ENCODE measurements at places on chromosomes 6 and 20.
A peak's percentile ranks its signal among the peaks of the same experiment; 100 is the strongest.

DNA sequence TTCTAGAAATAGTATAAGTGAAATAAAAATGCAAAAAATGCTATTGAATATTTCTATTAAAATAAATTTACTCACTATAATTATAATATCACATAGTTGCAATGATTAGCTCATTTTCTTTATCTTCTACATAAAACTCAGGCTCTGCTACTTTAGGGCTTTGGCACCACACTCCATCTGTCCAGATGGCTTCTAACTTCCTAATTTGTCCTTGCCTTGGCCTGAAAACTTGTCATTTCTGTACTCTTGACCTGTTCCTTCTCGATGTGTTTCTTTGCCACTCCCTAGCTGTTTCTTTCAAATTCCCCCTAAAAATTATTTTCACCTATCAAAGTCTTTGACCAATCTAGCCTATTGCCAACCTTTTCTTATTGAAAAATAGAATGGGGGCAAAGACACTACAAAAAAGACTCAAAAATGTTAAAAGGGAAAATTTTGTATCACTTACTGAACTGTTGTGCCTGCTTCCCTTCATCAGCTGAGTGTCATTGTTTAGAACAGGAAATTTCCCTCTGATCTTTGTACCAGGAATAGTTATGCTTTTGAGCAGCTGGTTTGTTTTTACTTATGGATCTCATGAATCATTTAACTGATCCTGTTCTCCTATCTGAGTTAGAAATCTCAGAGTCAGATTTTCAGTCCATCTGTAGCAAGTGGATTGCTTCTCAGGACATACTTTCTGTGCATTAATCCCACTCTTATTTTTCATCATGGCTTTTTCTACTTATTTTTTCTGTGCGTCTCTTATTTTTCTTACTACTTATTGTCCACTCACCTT lies 279.2 kb upstream of the CNR1 start:
- no peak for DNase-seq

- no peak for DNase-seq
Measured at GRCh38 chr20:19885939-19886660, 128.0 kb downstream of the RIN2 start.

DNA sequence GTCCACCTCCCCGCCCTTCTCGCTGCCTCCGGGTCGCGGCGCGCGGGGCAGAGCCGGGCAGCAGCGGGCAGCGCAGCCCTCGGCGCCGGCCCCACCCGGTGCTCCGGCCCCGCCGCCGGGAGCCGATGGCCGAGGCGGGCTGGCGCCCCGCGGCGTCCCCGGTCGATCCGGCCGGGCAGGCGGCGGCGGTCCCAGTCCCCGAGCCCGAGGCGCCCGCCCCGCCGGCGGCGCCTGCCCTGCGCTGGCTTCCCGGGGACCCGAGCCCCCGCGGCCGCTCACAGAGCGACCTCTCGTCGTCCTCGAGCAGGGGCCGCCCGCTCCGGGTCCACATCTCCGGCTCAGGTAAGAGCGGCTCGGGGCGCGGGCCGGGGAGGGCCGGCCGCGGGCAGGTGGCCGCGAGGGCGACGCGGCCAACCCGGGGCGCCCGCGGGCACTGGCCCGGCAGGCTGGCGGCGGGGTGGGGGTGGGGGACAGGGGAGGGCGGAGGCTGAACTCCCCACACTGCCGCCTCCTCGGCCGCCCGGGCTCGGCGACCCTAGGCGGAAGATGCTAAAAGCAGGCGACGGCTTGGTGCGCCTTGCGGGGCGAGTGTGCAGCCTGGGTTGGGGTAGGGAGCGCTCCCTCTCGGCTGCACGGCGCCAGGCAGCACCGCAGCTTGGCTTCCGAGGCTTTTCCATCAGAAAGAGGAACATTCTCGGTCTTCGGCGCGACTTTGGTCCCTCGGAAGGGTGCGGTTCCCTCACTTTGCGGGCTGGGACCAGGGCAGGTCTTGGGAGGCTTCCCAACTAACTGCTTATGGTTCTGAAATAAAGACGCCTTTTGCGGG lies 25.6 kb upstream of the FUCA2 start:
- peak; percentile 37 for DNase-seq

- no peak for DNase-seq
Measured at GRCh38 chr6:128554302-128554701, 33.9 kb upstream of the PTPRK start.

GRCh38 chr6:92564376-92564775 lies 855.0 kb downstream of the EPHA7 start:
- no peak for DNase-seq

DNA sequence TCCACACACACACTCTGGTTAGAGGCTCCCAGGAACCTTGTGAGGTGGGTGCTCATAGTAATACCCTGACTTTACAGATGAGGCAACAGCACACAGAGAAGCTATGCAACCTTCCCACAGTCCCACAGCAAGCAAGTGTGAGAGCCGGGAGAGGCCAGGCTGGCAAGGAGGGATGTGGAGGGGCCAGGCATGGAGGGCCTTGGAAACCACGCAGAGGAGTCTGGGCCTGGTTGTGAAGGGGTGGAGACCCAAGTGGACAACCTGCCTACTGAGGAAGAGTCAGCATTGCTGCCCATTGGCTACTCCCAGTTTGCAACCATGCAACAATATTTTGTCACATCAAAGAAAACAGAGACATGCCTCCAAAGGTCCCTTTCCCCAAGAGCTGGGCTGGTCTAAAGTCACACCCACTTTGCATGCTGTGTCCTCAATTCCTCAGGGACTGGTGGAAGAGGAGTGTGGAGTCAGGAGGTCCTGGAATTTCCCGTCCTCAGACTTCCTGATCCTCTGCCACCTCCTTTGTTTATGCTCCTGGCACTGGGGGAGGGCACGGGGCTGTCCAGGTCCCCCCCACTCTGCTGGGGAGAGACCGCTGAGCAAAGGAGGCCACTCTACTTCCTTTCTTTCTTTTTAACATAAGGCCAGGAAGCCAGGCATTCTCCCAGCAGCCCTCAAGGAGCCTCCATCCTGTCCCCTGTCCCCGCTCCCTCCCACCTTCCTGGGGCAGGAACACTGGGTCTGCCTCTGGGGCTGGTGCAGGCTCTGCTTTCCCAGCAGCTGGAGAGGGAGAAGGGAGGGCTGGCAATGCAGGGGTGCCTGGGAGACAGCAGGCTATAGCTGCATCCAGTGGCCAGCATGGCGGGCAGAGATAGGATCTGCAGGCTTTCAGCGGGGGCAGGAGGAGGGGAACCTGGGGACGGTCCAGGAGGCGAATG lies 68.3 kb downstream of the NOL4L start:
- DNase-seq = no peak

DNA sequence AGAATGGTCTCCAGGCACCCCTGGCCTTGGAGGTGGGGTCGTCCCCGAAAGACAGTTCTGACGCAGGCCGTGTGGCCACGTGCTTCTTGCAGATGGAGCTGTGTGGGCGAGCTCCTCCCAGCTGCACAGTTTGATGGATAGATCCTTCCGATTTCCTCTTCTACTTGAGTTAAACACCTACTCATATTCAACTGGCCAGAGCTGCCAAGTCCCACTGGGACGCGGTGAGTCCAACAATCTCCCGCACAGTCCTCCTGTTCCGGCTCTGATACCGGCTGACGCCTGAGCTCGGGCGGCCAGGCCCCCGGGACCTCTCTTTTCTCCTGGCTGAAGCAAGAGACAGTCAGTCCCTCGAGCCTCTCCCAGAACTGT lies 57.9 kb upstream of the DACT2 start:
- DNase-seq = no peak

GRCh38 chr20:20459726-20460125 lies 91.8 kb downstream of the INSM1 start:
- DNase-seq = no peak

GRCh38 chr6:101276066-101276465 lies 117.4 kb upstream of the GRIK2 start:
- no peak for DNase-seq

GRCh38 chr6:137430954-137431353 lies 63.2 kb downstream of the OLIG3 start:
- no peak for DNase-seq

GRCh38 chr20:52103913-52104545 lies 87.5 kb downstream of the ZFP64 start:
- DNase-seq = no peak

- no peak for DNase-seq
Measured at GRCh38 chr6:57134954-57135353, 37.2 kb upstream of the BAG2 start.

DNA sequence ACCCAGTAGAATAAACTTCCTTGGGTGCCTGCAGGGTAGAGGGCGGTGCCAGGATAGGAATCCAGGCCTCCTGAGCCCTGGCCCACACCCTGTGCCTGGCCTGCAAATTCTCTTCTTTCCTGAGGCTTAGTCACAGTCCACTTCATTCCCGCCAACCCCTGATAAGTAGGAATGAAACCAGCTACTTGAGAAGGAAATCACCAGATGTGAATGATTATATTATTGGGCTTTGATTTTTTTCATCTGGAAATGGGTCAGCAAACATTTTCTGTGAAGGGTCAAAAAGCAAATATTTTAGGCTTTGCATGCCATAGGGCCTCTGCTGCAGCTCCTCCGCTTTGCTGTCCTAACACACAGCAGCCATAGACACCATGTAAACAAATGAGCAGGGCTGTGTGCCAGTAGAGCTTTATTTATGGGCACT lies 50.2 kb downstream of the STK35 start:
- no peak for DNase-seq

DNA sequence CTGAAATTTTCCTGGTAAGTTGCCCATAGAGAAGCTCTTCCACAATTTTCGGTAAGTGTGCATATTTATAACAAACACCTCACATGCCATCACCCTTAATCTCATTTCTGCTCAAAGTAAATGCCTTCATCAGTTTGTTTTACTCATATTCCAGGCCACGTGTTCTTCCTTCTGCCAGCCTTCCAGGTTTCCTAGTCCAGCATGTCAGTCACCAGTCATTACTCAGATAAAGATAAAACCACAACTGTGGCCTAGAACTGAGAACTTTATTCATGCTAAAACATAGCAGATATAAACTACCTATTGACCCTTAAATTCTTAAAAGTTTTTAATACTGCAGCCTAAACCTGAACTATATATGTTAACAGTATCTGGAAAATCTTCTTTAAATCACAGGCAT lies 149.5 kb upstream of the SLC22A16 start:
- DNase-seq = no peak

GRCh38 chr6:104784884-104785283 lies 74.8 kb downstream of the HACE1 start:
- no peak for DNase-seq

GRCh38 chr20:34834459-34834893 lies 9.0 kb upstream of the NCOA6 start:
- DNase-seq = no peak

DNA sequence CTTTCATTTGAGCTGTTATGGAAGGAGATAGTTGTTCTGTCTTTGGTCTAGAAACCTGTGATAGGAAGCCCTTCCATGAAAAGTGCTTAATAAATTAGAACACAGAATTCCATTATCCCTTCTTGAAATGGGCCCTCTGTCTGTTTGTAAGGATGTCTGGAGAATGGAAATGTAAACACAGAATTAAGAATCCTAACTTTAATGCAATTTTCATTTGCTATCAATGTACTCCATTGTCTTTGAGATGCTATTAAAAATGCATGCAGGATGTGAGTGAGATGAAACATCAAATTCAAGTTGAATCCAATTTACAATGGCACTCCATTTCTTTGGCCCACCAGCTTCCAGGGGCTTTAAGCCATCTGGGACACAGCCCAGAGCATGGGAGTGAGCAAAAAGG lies 13.9 kb upstream of the AARS2 start:
- DNase-seq = no peak

DNA sequence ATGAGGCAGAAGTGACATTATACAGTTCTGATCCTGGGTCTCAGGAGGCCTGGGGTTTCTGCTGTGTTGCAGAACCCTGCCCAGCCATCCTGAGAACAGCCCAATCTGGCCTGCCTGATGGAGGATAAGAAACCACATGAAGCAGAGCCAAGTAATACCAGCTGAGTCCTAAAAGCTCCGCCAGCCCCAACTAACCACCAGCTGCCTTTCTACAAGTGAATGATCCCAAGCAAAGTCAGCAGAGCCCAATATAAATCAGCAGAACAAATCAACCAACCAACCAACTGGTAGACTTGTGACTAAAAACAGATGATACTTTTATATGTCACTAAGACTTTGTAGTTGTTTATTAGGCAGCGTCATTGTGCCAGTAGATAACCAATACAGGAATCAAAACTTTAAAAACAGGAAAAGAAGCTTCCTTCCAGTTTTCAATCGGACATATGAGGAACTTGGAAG lies 52.1 kb downstream of the SNX5 start:
- no peak for DNase-seq

- DNase-seq = no peak
Measured at GRCh38 chr6:138544501-138544900, 45.2 kb upstream of the NHSL1 start.

- no peak for DNase-seq
Measured at GRCh38 chr6:36312854-36313648, 23.6 kb downstream of the BNIP5 start.

GRCh38 chr20:63765902-63766301 lies 26.3 kb downstream of the SLC2A4RG start:
- DNase-seq = no peak

GRCh38 chr6:14681699-14682487 lies 564.0 kb upstream of the JARID2 start:
- DNase-seq = no peak

DNA sequence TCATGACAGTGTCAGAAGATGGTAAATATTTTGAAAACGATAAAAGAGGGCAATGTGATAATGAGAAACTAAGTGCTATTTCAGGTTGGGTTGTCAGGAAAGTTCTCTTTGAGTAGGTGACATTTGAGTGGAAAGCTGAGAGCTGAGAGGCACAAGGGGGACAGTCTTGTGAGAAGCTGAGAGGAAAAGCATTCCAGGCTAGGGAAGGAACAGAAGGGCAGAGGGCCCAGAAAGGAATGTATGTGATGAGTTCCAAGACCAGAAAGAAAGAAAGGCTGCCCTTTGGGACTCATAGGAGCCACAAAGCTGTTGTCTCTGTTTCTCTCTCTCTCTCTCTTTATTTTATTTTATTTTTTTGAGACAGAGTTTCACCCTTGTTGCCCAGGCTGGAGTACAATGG lies 7.6 kb upstream of the RNF182 start:
- DNase-seq = no peak

DNA sequence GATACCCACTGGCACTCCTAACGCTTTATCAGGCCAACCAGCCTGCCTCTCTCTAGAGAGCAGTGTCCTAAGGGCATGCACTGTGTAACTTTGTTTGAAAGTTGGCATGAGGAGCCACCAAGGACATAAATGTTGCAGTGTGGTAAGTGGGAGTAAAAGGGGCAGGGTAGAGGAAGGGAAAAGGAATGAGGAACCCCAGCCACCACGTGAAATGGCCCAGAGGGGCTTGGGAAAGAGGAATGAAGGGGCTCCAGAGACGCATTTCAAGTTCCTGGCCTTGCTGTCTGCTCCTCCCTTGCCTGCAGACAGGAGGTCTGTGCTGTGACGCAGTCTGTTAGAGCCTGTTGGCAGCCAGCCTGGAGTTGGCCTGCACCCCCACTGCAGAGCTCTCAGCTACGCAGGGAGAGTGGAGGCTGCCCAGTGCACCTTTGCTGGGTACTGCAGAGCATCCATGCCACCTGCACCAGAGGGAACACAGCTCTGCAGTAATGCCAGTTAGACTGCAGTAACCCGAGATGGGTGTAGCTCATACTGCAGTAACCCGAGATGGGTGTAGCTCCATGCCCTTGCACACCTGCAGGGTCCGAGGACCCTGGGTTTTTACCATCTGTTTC lies 86.8 kb upstream of the SNAP25 start:
- DNase-seq = no peak

- DNase-seq = no peak
Measured at GRCh38 chr6:146337376-146337775, 206.3 kb upstream of the RAB32 start.

- DNase-seq = no peak
Measured at GRCh38 chr6:3654898-3655297, 96.6 kb downstream of the PXDC1 start.

GRCh38 chr6:3235486-3235885 lies 8.0 kb upstream of the TUBB2B start:
- DNase-seq = no peak
